ENCODE measurements at places on chromosomes 6 and 20.

DNA sequence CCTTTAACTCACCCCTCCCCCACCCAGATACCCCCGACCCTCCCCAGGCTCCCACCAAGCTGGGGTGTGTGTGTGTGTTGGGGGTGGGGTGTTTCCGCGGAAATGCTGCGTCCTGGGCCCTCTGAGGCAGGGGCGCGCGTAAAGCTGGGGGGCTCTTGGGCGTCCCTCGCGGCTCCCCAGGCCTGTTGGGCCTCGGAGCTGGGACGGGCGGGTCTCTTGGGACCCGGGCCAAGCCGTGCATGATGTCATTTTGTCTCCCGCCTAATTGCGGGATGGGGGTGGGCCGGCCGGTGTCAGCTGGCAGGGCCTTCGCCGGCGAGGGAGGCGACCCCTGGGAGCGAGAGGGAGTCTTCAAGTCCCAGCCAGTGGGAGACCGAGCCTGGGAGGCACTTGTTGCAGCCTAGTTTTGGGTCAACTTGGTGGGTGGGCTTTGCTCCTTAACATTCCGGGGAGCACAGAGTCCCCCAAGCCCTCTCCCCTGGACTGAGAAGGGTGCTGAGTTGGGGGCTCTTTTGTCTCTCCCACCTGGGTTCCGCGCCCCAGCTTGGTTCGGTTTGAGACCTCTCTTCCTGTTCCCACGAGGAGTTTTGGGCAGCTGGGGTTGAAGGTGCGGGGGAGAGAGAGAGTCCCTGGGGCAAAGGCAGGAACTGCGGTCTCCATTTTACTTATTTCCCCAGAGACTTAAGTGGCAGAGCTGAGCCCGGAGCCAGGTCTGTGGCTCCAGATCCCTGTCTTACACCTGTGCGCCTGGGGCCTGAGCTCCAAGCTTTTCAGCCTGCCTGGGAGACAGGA is 623 bp downstream of the MYBL2 start:
- DNase-seq, result no peak

DNA sequence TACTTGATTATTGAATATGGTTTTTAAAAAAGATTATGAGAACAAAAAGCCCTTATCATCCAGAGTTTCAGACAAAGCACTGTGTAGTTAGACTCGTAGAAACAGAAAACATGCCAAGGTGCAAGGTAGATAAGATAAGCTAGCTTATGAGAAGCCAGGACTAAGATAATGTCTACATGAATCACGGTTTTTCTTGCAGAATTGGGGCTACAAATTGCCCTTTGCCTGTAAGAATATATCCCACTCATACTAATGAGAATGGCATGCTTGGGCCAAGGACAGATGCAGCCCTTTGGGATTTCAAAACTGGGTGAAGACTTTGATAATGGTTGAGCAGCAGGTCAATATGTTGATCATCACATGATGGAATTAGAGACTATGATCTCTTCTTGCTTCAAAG is 165.3 kb upstream of the PREP start:
- no peak for DNase-seq

DNA sequence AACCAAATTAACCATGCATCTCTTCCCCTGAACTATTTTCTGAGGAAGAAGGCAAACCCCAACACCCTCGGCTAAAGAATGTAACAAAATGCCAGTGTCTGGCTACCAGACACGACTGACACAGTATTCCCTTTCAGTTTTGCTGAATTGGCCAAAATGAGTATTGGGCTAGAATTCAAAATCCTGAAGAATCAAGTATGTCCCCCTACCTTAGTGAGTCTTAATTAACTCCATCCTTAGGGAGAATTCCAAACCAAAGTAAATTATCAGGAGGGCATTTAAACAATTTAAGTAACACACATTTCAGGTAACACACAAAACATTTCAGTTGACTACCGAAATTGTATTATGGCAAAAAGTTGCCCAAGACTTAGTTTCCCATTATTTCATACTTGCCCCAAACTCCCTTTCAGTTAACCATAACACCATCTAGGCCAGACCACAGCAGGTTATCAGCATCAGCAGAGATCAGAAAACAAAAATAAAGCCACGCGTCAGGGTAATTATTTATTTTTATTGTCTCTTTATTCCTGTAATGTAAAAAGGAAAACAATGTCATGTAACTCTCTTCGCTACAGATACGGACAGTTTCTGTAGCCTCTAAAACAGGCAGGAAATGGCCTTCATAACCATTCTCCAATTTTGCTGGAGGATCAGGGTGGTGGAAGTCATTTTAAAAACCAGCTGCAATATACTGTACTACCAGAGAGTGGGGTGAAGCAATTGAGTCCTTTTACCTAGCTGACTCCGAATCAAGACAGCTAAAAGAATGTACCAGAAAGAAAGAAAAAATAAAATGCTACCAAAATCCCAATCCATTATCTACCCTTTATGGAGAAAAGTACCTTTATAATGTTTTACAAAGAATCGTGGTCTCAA is 1.9 kb downstream of the SNX5 start:
- no peak for DNase-seq

- DNase-seq, result no peak
Observed at GRCh38 chr20:62433658-62434497, 6.5 kb upstream of the RBBP8NL start.

- no peak for DNase-seq
Observed at GRCh38 chr6:122118945-122119506, 280.4 kb upstream of the HSF2 start.

DNA sequence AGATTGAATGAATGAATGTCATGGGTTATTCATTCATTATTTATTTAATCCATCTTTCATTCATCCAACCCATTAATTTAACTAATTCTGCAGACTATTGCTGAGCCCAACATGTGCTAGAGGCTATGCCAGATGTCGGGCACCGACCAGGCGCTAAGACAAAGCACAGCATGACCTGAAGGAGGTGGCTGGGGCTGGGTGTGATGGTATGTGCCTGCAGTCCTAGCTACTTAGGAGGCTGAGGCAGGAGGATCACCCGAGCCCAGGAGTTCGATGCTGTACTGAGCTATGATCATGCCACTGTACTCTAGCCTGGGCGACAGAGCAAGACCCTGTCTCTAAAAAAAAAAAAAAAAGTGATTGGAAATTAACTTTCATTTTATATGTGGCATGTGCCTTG is 5.7 kb upstream of the SLC22A7 start:
- no peak for DNase-seq

DNA sequence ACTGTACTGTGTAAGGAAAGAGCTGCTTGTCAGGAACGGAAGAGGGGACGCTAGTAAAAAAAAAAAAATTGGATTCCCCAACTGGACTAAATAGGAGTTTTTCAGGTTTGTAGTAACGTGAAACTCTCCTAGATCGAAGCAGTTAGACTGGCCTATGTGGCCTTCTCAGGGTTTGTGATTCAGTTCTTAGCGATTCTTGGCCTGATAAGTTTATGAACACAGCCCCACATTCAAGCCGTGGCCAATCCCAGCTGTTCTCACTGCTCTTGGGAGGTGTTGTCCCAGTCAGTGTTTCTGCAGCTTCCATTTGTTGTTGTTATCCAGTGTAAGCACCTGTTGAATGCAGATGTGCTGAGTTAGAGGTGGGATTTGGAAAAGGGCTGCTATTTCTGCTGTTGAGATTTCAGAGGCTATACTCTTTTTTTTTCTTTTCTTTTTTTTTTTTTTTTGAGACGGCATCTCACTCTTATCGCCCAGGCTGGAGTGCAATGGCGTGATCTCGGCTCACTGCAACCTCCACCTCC is 29.7 kb downstream of the TAF8 start:
- no peak for DNase-seq

- DNase-seq, result no peak
Observed at GRCh38 chr6:129774697-129775447, 64.9 kb upstream of the ARHGAP18 start.

- DNase-seq, result no peak
Observed at GRCh38 chr6:144019929-144020328, 11.9 kb upstream of the PLAGL1 start.

GRCh38 chr6:43671011-43671800 is 16.4 kb downstream of the MRPS18A start:
- no peak for DNase-seq

GRCh38 chr6:166202321-166202733 is 34.7 kb upstream of the TBXT start:
- no peak for DNase-seq

- no peak for DNase-seq
Observed at GRCh38 chr20:36082315-36082915, 72.1 kb upstream of the EPB41L1 start.

DNA sequence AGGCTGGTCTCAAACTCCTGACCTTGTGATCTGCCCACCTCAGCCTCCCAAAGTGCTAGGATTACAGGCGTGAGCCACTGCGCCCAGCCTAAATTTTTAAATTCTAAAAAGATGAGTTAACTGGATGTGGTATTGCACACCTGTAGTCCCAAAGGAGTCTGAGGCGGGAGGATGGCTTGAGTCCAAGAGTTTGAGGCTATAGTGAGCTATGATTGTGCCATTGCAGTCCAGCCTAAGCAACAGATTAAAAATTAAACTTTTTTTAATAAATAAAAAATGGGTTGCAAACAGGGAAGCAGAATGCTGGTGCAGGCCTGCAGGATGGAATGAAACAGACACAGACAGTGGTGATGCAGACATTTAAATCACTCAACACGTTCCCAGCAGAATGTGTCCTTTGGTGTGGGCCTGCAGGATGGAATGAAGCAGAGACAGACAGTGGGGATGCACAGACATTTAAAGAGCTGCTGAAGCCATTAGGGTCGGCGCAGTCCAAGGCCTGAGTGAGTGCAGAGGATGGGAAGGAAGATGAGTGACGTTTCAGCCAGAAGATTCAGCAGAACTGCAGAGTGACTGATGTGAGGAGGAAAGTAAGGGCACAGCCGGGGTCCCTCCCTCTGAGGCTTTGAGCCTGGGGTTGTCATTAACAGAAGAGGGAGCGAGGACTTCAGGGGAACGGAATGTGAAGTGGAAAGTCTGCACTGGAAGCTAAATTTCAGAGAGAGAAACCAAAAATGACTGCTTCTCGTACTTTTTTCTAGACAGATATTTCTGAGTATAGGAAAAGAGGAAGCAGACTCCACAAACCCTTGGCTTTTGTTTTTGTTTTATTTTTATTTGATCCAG is 117.5 kb downstream of the RIN2 start:
- DNase-seq, result no peak

DNA sequence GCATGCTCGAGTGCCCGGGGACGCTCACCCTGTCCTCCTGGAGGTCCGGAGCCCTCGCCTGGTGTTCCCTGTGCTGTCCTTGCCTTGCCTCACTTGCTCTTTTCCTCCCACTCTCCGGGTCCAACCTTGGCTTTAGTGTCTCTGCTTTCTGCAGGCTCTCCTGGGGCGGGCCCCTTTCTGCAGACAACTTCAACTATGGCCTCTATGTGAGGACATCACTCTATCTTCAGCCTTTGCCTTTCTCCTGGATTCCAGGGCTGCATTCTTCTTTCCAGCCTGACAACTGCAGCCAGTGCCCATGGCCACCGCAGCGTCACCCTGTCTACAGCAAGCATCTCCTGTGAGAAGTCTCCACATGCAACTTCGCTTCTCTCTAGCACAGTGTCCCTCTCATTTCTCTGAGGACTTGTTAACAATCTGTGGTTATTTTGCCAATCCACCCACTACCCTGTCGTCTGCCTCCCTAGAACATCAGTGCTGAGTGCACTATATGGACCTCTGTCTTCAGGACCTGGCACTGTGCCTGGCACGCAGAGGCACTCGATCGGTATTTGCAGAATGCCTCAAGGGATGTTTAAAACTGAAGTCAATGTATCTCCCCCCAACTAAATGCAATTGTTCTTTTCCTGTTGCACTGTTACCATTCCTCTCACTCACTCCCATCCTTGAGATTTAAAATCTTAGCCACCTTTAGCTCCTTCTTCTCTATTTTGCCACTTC is 35.9 kb downstream of the FOXC1 start:
- DNase-seq, result no peak

GRCh38 chr6:10248378-10248843 is 166.5 kb downstream of the TFAP2A start:
- no peak for DNase-seq

DNA sequence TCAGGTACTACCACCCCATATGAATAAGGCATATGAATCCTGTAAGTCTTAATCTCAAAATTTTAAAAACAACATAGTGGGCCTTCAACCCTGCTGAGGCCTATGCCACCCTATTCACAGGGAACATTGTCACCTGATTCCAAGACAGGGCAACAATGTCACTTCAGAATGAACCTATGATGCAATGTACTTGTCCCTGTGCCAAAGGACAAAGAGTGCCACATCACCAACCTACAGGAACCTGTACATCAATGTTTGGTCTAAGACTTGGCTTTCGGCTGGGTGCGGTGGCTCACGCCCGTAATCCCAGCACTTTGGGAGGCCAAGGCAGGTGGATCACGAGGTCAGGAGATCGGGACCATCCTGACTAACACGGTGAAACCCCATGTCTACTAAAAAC is 318.5 kb upstream of the JARID2 start:
- DNase-seq, result no peak

- no peak for DNase-seq
Observed at GRCh38 chr6:40409716-40410397, 177.3 kb downstream of the LRFN2 start.

- DNase-seq, result no peak
Observed at GRCh38 chr6:111979633-111980032, 74.3 kb upstream of the CCN6 start.
